ENCODE measurements at places on chromosomes 5 and 9.

- DNase-seq: no peak
Measured at GRCh38 chr5:151093476-151093889, 12.6 kb upstream of the TNIP1 start.

GRCh38 chr9:93895535-93895934 lies 59.6 kb downstream of the BARX1 start:
- DNase-seq: no peak

GRCh38 chr5:103487822-103488493 lies 74.6 kb downstream of the NUDT12 start:
- DNase-seq: no peak

DNA sequence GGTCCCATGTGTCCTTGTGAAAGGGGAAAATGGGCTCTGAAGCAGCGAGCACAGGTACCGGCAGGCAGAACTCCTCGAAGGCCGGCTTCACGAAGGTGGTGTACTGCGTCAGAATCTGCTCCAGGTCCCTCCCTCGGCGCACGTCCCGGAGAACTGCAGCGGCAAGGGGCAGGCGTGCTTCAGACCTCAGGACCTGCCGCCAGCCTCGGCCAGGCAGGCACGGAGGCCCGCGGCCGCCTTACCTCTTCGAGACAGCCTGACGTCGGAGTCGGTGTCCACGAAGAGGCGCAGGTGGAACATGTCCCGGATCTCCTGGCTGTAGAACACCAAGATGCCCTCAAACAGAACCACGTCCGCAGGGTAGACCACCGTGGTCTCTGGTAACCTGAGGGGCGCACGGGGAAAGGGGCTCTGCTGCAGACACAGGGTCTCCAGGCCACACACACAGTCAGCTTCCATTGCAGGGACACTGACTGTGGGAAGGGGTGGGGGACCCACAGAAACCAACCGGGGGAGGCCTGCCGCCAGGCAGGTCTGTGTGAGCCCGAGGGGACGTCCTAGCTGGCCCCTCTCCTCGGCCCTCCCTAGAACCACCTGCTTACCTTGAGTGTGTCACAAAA lies 2.1 kb downstream of the UCK1 start:
- DNase-seq: no peak

GRCh38 chr5:86532429-86532828 lies 85.3 kb upstream of the COX7C start:
- no peak for DNase-seq

- DNase-seq: no peak
Measured at GRCh38 chr5:32153723-32154122, 20.4 kb downstream of the GOLPH3 start.

- peak; percentile 22 for DNase-seq
Measured at GRCh38 chr5:114407783-114408182, 45.9 kb downstream of the KCNN2 start.

DNA sequence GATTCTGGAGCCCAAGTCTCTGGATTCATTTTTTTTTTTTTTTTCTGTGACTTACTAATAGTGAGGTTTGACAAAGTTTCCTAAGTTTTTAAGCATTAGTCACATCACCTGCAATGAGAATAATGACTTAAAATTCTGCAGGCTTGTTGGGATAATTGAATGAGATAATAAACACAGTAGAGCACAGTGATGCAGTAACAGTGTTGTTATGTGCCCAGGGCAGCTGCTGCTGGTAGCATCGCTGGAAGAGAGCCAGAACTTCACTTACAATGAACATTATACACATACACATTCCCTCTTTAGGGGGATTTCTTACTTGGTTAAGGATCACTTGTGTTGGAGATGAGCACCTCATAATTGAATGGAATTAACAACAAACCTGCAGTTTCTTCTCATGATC lies 78.9 kb downstream of the ALDH7A1 start:
- peak; percentile 39 for DNase-seq

GRCh38 chr9:129602598-129603415 lies 18.1 kb downstream of the C9orf50 start:
- no peak for DNase-seq

GRCh38 chr9:135504262-135505243 lies 4.1 kb downstream of the MRPS2 start:
- peak; percentile 6 for DNase-seq

DNA sequence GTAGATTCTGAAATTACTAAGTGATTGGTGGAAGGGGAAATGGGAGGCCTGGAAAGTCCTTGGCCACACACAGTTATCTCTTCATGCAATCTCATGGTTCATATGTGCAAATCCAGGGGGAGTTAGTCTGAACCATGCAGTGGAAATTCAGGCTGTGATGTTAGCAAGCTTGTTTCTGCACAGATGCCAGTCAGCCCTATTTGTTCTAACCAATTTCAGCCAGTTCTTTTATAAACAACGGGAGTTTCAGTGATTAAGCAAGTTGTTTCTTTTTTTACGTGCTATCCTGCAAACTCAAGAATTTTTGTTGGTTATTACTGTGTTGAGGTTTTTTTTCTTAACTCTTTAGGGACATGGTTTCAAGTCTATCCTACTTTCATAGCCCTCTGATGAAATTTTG lies 298.0 kb downstream of the FER start:
- no peak for DNase-seq

DNA sequence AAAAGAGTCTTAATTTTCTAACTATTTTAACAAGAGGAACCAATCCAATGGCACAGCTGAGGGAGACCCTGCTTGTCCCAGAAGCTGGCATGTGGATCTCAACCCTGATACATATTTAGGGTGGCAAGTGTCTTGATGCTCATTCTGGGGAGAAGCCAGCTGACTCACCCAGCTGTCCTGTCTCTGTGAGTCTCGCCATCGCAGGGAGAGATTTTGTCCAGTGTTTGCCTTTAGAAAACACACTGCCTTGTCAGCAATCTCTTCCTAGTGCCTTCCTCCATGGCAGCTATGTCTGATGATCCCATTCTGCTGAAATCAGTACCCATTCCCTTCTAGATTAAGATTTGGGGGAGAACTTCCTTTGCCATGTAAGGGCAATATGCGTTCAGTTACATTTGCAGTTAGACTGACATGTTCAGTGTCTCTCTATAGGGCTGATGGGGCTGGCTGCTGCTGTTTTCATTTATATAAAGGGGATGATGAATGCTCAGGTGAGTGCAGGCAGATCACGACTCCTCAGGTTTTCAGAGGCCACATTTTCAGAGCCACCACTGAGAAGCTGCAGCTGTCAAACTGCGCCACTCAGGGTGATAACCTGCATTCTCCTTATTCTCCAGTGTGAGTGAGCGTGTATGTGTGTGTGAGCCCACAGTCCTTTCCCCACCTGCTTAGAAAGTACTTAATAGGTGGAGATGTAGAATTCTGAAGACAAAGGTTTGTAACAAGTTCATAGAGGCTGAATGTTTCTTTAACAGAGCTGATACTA lies 217.0 kb downstream of the GAS1 start:
- no peak for DNase-seq

DNA sequence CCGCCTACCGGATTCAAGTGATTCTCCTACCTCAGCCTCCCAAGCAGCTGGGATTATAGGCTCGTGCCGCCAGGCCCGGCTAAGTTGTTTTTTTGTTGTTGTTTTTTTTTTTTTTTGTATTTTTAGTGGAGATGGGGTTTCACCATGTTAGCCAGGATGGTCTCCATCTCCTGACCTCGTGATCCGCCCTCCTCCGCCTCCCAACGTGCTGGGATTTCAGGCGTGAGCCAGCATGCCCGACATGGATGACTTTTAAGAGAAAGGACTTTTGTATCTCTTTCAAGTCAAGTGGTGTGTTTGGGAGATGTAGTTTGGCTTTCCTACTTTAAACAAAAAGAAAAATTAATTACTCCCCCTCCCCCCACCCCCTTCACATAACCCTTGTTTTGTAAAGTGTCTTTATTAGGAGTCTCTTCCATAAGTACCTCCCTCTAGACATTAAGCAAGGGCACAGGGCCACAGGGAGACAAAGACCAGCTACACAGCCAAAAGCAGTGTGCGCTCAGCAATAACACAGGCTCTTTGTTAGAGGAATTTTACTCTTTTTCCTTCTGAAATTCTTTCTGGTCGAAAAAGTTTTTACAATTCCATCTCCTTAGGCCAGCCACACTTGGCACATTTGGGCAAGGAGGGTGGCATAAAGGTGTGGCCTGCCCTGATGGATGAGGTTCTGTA lies 31.2 kb downstream of the JAKMIP2 start:
- DNase-seq: no peak

Measured in NCI-H146 (cell line).